Thyroid gland (tissue), 4 donors: ENCODE measurements at places on chromosomes 2 and 18. TPM values are rescaled to one million over a fixed set of nuclear protein-coding genes. Genes with fewer than 3 reads are reported as not detected.

The C2orf80 gene
- not detected for total RNA-seq

GRCh38 chr2:86079981-86080911 is 25.4 kb downstream of the POLR1A start:
- peak overlapping the region; percentile 31 for H3K27ac ChIP-seq
- peak; percentile 87 for DNase-seq
- peaks cover 16% of the 10 kb centered on the region for H3K4me1 ChIP-seq
- H3K4me3 ChIP-seq: no peak overlapping the region

- H3K36me3 ChIP-seq: no peaks in the 10 kb centered on the region
- no peak overlapping the region for H3K4me3 ChIP-seq
- peak overlapping the region; percentile 87 for H3K27ac ChIP-seq
These were observed 878.8 kb downstream of the RNF144A start for GRCh38 chr2:7795778-7796563.

The ZFP36L2 gene
- 170 TPM for total RNA-seq

- peak; percentile 43 for DNase-seq
- no peak overlapping the region for H3K4me3 ChIP-seq
- H3K27ac ChIP-seq: no peak overlapping the region
- no peaks in the 10 kb centered on the region for H3K4me1 ChIP-seq
- H3K36me3 ChIP-seq: no peaks in the 10 kb centered on the region
These were observed 109.0 kb upstream of the CBLN2 start for GRCh38 chr18:72652990-72653593.

The AGXT gene
- total RNA-seq: not detected

DNA sequence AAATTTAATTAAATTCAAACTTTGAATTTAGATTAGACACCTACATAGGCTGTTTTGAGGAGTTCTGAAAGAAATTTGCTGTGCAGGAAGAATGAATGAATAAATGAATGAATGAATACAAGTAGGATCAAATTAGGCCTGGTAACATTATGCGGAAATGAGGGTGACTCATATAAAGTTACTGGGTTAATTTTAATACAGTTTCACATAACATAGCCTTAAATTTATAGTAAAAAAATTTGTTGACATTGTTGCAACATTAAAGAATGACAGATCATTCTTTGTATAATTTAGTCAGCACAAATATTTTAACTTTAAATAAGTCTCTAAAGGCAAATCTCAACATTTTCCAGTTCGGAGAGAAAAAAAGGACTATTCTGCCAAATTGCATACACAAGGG is 1293.1 kb upstream of the SLC39A10 start:
- no peaks in the 10 kb centered on the region for H3K36me3 ChIP-seq
- no peaks in the 10 kb centered on the region for H3K4me1 ChIP-seq
- no peaks in the 10 kb centered on the region for H3K27me3 ChIP-seq
- H3K27ac ChIP-seq: no peak overlapping the region
- DNase-seq: no peak

- no peaks in the 10 kb centered on the region for H3K36me3 ChIP-seq
- DNase-seq: peak; percentile 53
- H3K4me1 ChIP-seq: peaks cover 4% of the 10 kb centered on the region
- no peak overlapping the region for H3K27ac ChIP-seq
- H3K4me3 ChIP-seq: no peak overlapping the region
- H3K27me3 ChIP-seq: no peaks in the 10 kb centered on the region
These were observed 24.7 kb upstream of the PNPT1 start for GRCh38 chr2:55718165-55719008.

GRCh38 chr2:201639205-201639604 is 4.1 kb downstream of the TMEM237 start:
- H3K36me3 ChIP-seq: no peaks in the 10 kb centered on the region
- no peak overlapping the region for H3K27ac ChIP-seq
- no peaks in the 10 kb centered on the region for H3K4me1 ChIP-seq
- no peak for DNase-seq

The SPATA3 gene
- not detected for total RNA-seq

The PREPL gene
- total RNA-seq: 70.5 TPM

DNA sequence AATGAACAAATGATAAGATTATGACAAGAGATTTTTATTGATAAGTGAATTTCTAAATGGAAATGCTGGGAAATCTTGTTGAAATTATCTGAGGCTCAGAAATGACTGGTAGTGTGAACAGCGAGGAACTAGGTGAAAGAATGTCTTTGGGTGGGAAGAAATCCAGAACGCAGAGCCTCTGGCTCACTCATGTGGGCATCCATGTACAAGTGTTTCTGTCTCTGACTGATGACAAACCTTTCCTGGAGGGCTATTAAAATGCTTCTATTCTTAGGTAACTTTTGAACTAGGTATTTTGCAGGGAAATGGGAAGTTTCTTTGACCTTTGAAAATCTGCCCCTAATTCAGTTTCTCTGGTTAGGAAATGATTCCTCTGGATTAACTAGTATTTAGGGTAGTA is 598.6 kb downstream of the SLC4A3 start:
- H3K4me3 ChIP-seq: no peak overlapping the region
- H3K27ac ChIP-seq: no peak overlapping the region
- H3K27me3 ChIP-seq: no peaks in the 10 kb centered on the region

- H3K4me1 ChIP-seq: no peaks in the 10 kb centered on the region
- no peak overlapping the region for H3K4me3 ChIP-seq
- H3K27ac ChIP-seq: no peak overlapping the region
- no peak for DNase-seq
These were observed 39.9 kb upstream of the MAL start for GRCh38 chr2:94985636-94986035.

The COX5B gene
- total RNA-seq: 610 TPM

- H3K27ac ChIP-seq: no peak overlapping the region
- H3K4me1 ChIP-seq: no peaks in the 10 kb centered on the region
- no peaks in the 10 kb centered on the region for H3K27me3 ChIP-seq
These were observed 558.5 kb upstream of the VRK2 start for GRCh38 chr2:57488061-57488460.

- no peaks in the 10 kb centered on the region for H3K27me3 ChIP-seq
- peak; percentile 63 for DNase-seq
- no peaks in the 10 kb centered on the region for H3K36me3 ChIP-seq
- H3K4me3 ChIP-seq: no peak overlapping the region
These were observed 214.8 kb downstream of the SP3 start for GRCh38 chr2:173750353-173750801.

- no peak overlapping the region for H3K27ac ChIP-seq
- no peaks in the 10 kb centered on the region for H3K36me3 ChIP-seq
- H3K27me3 ChIP-seq: no peaks in the 10 kb centered on the region
- H3K4me3 ChIP-seq: no peak overlapping the region
These were observed 131.2 kb downstream of the AGPS start for GRCh38 chr2:177523781-177524180.

The NDC80 gene
- total RNA-seq: not detected

The NOL4 gene
- 14.3 TPM for total RNA-seq

DNA sequence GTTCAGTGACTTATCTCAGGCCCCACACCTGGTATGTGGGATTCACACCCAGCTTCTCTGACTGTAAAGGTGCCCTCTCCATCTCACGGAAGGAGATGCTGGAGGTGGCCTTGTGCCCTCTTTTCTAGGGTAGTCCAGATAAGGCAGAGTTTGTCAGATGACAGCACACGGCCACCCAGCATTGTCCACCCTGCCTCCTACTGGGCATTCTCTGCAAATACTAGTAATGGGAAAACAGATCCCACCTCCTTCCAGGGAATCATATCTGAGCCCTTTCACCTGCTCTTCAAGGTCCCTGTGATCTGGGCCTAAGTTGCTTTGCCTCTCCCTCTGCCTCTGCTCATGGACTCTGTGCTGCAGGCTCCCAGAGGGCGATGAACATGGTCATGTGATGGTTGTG is 214.7 kb downstream of the CLIP4 start:
- DNase-seq: no peak
- H3K36me3 ChIP-seq: no peaks in the 10 kb centered on the region
- no peak overlapping the region for H3K27ac ChIP-seq

DNA sequence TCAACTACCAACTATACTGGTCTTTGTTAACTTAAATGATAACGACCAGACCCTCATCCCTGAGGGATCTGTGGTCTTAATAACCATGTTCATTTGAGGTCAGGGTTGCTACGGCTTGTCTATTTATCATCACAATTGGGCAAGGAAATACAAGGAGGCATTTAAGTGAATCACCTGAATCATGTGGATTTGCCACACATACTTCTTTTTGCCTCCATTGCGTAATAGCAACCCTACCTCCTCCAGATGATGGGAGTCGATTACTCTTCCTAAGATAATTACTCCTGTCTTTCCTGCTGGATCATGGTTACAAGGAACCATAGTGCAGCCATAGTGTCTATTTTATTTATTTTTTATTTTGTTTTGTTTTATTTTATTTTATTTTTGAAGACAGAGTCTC is 42.2 kb downstream of the TAF4B start:
- no peak overlapping the region for H3K4me3 ChIP-seq
- H3K4me1 ChIP-seq: no peaks in the 10 kb centered on the region
- DNase-seq: no peak
- H3K27me3 ChIP-seq: no peaks in the 10 kb centered on the region
- H3K36me3 ChIP-seq: no peaks in the 10 kb centered on the region

GRCh38 chr2:118633371-118634018 is 214.0 kb downstream of the EN1 start:
- no peak overlapping the region for H3K4me3 ChIP-seq
- no peaks in the 10 kb centered on the region for H3K27me3 ChIP-seq
- H3K4me1 ChIP-seq: peaks cover 29% of the 10 kb centered on the region
- no peaks in the 10 kb centered on the region for H3K36me3 ChIP-seq

- DNase-seq: no peak
- no peaks in the 10 kb centered on the region for H3K36me3 ChIP-seq
- H3K27ac ChIP-seq: no peak overlapping the region
These were observed 70.1 kb downstream of the SETBP1 start for GRCh38 chr18:44750774-44751173.

DNA sequence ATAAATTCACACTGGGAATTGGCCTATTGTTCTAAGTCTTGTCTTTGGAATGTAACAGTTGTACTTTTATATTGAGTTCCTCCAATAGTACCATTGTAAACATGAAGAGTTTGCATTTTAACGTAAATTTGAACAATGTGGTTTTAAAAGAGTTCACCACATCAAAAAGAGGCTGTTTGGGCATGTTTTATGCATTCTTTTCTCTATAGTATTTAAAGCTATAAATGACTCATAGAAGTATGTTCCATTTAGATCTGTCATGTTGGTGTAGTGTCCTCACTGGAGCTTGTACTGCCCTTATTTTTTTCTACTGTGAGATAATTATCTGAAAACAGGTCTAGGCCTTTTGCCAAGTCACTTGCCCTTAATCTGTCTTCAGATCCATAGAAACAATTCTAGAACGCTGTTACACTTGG is 141.9 kb downstream of the RHBDD1 start:
- no peaks in the 10 kb centered on the region for H3K36me3 ChIP-seq
- DNase-seq: no peak
- H3K27me3 ChIP-seq: no peaks in the 10 kb centered on the region
- H3K4me3 ChIP-seq: no peak overlapping the region
- H3K4me1 ChIP-seq: no peaks in the 10 kb centered on the region

DNA sequence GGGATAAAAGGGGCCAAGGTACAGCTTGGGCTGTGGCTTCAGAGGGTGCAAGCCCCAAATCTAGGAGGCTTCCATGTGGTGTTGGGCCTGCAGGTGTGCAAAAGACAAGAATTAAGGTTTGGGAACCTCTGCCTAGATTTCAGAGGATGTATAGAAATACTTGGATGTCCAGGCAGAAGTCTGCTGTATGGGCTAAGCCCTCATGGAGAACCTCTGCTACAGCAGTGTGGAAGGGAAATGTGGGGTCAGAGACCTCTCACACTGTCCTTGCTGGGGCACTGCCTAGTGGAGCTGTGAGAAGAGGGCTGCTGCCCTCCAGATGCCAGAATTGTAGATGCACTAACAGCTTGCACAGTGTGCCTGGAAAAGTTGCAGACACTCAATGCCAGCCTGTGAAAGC is 880.6 kb upstream of the ID2 start:
- DNase-seq: no peak
- no peak overlapping the region for H3K27ac ChIP-seq
- no peaks in the 10 kb centered on the region for H3K36me3 ChIP-seq
- no peaks in the 10 kb centered on the region for H3K27me3 ChIP-seq
- H3K4me3 ChIP-seq: no peak overlapping the region

DNA sequence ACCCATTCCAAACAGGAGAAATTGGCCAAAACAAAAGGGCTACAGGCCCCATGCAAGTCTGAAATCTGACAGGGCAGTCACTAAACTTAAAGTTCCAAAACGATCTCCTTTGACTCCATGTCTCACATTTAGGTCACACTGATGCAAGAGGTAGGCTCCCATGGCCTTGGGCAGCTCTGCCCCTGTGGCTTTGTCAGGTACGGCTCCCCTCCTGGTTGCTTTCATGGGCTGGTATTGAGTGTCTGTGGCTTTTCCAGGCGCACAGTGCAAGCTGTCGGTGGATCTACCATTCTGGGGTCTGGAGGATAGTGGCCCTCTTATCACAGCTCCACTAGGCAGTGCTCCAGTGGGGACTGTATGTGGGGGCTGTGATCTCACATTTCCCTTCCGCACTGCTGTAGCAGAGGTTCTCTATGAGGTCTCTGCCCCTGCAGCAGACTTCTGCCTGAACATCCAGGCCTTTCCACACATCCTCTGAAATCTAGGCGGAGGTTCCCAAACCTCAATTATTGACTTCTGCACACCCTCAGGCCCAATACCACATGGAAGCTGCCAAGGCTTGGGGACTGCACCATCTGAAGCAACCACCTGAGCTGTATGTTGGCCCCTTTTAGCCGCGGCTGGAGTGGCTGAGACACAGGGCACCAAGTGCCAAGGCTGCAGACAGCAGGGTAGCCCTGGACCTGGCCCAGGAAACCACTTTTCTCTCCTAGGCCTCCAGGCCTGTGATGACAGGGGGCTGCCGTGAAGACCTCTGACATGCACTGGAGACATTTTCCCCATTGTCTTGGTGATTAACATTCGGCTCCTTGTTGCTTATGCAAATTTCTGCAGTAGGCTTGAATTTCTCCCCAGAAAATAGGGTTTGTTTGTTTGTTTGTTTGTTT is 28.7 kb downstream of the PARD6G start:
- no peaks in the 10 kb centered on the region for H3K4me1 ChIP-seq
- no peaks in the 10 kb centered on the region for H3K27me3 ChIP-seq
- DNase-seq: no peak
- no peak overlapping the region for H3K27ac ChIP-seq
- H3K4me3 ChIP-seq: no peak overlapping the region

DNA sequence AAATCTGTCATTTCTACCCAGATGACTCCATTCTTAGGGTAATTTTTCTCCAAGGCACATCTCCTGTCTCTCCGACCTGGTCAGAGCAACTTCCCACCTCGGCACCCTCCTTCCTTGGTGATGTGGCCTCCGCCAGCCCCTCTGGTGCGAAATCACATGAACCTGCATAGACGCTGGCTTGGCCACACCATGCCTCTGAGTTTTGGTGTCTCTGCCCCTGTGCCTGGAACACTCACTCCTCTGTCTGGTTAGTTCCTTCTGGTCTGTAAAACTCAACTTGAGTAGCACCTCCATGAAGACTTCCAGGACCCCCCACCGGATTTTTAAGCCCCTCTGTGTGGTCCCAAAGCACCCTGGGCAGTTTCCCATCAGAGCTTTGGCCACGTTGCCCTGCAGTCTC is 83.2 kb upstream of the OTOS start:
- H3K4me1 ChIP-seq: no peaks in the 10 kb centered on the region
- DNase-seq: no peak
- no peak overlapping the region for H3K27ac ChIP-seq
- no peaks in the 10 kb centered on the region for H3K36me3 ChIP-seq
- no peak overlapping the region for H3K4me3 ChIP-seq

The NT5DC4 gene
- not detected for total RNA-seq
